ENCODE measurements at places on chromosomes 5 and 9.

GRCh38 chr9:76403352-76403751 is 9.1 kb upstream of the RFK start:
- peak; percentile 85 for DNase-seq

DNA sequence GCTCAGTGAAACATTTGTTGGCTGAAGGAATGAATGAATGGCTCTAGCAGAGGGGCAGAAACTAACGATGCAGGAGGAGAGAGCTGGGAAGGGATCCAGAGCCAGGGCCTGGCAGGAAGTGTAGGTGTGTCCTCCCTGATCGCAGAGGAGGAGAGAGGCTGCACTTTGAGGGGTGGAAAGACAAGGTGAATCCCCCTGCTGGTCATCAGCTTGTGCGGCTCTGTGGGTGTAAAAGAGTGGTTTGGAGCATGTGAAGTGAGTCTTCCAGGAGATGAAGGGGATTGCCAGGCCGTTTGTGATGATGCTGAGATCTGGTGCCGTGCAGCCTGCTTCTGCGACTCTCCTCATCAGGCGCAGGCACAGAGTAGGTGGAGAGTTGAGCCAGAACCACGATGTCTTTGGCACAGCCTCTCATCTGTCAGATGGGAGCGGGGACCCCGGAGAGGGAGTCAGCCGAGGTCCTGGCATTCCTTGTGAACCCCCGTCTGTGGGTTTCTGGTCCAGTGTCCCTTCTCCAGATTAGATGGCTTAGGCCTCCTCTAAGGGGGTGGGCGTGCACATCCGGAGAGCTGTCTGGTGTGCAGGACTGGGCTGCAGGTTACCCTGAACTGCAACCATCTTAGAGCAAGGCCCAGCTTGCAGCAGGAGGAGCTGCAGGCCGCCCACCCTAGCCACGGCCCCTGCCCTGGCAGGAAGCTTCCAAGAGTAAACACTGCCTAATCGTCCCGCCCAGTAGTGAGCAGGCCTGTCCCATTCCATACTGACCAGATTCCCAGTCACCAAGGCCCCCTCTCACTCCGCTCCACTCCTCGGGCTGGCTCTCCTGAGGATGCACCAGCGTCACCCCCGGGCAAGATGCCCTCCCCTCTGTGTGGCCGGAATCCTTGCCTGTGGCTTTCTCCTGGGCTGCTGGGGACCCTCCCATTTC is at the start of gene ADAMTS13:
TSS of gene ADAMTS13 (plus strand) at position 753 of the 928 bp plus-strand sequence. CDS start at position 830, 77 bp downstream.
- no peak for DNase-seq

- DNase-seq, result peak; percentile 71
These were observed 825 bp upstream of the TOR4A start for GRCh38 chr9:137276473-137277328.

- DNase-seq, result no peak
These were observed 161.9 kb downstream of the ARSB start for GRCh38 chr5:78823196-78823595.

DNA sequence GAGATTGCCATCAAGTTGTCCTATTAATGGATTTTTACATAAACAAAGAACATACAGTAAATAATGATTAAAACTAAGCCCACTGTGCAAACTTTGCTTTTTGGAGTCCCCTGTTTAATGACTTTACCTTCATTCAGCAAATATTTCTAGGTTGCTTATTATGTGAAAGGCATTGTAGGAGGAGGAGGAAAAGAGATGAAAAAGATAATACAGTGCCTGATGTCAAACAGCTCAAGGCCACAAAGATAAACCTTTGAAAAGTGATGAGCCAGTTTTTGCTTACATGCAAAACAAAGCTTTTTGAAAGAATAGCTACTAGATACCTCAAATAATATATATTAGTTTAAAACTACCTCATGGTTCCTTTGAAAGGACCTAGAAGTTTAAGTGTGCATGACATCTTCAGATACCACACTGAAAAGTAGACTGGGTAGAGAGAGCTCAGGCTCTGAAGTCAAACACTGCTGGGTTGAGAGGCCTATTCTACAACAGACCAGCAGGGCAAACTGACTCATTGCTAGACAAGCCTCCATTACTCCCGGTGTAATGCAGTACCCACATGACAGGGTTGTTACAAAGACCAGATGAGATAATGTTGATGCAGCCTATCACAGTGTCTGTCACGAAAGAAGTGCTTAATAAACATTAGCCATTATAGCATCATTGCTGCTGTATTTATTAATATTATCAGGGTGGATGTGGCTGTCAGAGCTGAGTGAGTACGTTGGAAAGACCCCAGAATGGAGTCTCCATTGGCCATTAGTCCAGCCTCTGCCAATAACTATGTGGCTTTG is 11.8 kb downstream of the DEPDC1B start:
- DNase-seq, result peak; percentile 59

- DNase-seq, result peak; percentile 16
These were observed 460 bp downstream of the DMRTA1 start for GRCh38 chr9:22446950-22447617.

GRCh38 chr5:109823597-109823996 is 133.9 kb downstream of the MAN2A1 start:
- DNase-seq, result peak; percentile 10

- DNase-seq, result no peak
These were observed 159.8 kb upstream of the GDNF start for GRCh38 chr5:37999593-37999992.

GRCh38 chr9:708182-708550 is 133.3 kb upstream of the DMRT1 start:
- no peak for DNase-seq

- DNase-seq, result no peak
These were observed 15.6 kb upstream of the EGFL7 start for GRCh38 chr9:136646827-136647711.

DNA sequence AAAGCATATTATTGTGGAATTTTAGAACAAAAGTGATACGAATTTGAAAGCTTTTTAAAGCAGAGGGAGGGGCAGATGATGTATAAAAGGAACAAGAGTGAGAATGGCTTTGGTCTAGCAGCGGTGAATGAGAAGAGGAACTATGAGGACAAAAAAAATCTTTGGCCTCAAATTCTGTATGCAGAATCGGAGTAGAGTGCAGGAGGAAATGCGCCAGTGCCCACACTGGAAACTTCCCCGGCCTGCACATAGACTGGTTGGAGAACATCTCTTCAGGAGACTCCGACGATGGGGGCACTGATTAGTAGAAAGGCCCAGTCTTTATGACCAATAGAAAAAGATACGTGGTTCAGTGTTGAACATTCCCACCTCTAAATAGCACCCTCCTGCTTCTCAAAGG is 51.3 kb downstream of the SLC46A2 start:
- DNase-seq, result no peak

DNA sequence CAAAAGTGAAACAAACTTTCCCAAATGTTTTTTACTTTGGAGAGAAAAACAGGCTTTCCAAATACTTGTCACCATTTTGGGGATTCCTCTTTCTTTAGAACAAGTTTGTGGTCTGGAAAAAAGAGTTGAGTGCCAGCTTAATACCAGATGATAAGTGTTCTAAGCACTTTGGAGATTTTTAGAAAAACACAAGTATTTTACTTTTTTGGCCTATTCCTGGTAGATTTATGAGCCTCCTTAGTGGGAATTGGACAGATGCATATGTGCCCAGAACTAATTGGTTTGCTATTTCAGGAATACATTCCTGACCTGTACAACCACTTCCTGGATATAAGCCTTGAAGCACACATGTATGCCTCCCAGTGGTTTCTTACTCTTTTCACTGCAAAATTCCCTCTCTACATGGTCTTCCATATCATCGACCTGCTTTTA is 40.5 kb downstream of the GPR21 start:
- peak; percentile 95 for DNase-seq

- DNase-seq, result no peak
These were observed 821.3 kb upstream of the TYRP1 start for GRCh38 chr9:11871852-11872251.

DNA sequence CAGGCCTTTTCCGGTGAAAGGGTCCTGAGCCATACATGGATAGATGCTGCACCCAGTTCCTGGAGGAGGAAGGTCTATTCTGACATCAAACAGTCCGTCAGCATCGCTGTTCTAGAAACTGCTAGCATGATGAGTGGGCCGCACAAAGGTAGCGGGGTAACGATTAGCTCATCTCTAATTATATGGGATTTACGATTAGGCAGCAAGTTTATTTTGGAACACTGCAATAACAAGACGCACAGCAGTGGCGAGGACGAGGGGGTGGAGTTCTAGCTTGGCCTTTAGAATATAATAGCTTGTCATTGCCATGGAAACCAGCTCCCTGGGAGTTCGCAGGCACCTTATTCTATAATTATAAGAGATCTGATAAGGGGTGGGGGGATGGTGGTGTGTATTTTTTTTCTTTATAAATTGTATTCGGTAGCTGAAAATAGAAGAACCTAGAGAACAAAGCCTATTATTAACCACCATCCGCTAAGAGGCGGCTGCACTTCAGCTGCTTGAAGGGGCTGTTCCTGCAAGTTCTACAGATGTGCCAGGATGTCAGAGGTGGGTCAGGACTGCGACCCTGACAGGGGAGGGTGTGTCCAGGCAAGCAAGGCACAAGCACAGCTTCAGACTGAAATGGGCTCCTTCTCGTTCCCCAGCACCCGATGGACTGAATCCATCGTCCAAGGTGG is 311.0 kb downstream of the AGTPBP1 start:
- no peak for DNase-seq

DNA sequence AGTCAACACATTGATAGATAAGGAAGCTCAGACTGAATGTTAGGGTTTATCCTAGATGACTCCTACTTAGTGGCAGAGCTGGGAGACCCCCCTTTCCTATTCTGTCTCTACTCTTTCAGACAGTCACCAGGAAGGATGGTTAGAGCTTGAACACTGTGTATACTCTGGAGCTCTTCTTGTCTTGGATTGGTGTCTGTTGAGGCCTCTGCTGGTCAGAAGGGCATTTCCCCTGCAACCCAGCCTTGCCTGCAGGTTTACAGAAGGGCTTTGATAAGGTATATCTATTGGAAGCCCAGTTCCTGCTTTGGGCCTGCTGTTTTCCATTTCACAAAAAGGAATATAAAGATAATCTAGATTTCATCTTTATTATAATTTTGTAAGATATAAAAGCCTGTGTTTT is 71.8 kb downstream of the KDM4C start:
- no peak for DNase-seq

GRCh38 chr5:169009123-169009522 is 291.8 kb downstream of the SLIT3 start:
- DNase-seq, result peak; percentile 12

DNA sequence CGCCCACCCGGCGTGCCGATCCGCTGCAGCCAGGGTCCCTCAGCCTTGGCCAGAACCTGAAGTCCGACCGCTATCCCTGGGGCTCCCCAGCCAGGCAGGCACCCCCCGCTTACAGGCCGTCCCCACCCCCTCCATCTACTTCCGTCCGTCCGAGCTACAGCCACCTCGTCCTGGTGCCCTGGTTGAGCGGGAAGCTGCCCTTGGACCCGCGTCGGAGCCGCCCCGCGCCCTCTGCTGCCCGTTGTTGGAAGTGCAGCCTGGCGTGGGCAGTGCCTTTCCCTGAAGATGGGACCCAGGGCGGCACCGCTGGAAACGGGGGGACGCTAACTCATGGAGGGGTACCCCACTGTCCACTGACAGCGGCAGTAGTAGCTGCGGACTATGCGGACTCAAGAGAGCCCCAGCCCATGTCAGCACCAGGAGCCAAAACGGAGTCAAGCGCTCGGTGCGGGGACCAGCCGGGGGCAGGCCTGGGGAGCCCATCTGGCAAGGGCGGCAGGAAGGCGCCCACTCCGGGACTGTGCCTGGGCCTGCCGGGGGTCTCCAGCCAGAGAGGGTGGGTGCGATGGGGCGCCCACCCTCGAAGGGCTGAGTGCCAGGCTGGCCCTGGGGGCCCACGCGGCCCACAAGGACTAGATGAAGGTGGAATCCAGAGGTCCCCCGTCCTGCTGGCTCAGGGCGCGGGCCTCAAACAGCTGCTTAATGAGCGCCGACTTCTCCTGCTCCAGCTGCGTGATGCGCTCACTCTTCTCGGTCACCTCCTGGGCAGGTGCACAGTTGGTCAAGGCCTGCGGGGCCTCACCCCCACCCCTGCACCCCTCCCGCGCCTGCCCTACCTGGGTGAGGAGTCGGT is 6.1 kb downstream of the SAPCD2 start:
- DNase-seq, result peak; percentile 63

- DNase-seq, result no peak
These were observed 266.4 kb upstream of the IRX4 start for GRCh38 chr5:2149195-2149539.

DNA sequence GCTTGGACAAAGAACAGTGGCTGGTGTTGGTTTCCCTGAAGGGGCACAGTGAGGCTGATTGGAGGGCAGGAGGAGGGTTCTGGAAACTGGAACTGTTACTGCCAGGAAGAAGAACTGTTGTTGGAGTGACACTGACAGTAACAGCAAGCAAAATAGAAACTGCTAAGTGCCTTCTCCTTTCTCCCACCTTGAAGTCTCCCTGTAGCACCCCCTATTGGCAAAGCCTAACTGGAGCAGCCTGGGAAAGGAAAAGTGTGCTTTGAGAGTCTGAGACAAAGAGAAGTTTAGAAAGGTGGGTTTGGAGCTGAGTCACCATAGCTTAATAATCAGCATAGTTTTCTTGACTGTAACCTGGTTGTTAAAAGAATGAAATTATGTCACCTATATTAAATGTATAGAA is 2.5 kb upstream of the TMEM174 start:
- DNase-seq, result peak; percentile 45

GRCh38 chr5:137372016-137372772 is 126.9 kb downstream of the SPOCK1 start:
- peak; percentile 44 for DNase-seq
